ENCODE measurements at places on chromosomes 11 and 22.

- DNase-seq: no peak
These were observed 44.5 kb downstream of the ST3GAL4 start for GRCh38 chr11:126400019-126400418.

GRCh38 chr11:68324695-68325094, 12.3 kb downstream of the LRP5 start:
- DNase-seq: no peak

GRCh38 chr11:111566324-111566723, 25.8 kb downstream of the LAYN start:
- DNase-seq: no peak

GRCh38 chr11:44899959-44900358, 50.7 kb downstream of the TP53I11 start:
- peak; percentile 91 for DNase-seq

DNA sequence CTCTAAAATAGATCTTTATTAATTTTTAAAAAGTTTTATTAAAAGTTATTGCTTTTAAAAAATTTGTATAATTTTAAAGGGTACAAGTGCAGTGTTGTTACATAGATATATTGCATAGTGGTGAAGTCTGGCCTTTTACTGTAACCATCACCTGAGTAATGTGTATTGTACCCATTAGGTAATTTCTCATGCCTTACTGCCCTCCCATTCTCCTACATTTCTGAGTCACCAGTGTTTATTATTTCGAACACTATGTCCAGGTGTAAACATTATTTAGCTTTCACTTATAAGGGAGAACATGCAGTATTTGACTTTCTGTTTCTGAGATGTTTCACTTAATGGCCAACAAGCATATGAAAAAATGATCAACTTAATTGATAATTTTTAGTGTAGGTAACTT, 2.3 kb downstream of the OR51G1 start:
- DNase-seq: no peak

DNA sequence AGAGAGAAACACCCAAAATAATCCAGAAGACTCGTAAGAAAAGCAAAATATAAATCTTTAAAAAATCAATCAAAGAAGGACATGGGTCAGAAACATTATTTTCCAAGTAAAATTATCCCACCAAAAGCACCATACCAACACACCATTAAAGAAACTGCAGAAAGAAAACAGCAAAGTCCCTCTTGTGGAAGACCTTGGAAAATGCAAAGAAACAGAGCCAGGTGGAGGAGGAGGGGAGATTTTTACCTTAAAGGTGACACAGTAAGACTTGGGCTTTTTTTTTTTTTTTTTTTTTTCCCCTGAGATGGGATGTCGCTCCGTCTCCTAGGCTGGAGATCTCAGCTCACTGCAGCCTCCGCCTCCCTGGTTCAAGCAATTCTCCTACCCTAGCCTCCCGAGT, 123.8 kb downstream of the LARGE1 start:
- DNase-seq: no peak

DNA sequence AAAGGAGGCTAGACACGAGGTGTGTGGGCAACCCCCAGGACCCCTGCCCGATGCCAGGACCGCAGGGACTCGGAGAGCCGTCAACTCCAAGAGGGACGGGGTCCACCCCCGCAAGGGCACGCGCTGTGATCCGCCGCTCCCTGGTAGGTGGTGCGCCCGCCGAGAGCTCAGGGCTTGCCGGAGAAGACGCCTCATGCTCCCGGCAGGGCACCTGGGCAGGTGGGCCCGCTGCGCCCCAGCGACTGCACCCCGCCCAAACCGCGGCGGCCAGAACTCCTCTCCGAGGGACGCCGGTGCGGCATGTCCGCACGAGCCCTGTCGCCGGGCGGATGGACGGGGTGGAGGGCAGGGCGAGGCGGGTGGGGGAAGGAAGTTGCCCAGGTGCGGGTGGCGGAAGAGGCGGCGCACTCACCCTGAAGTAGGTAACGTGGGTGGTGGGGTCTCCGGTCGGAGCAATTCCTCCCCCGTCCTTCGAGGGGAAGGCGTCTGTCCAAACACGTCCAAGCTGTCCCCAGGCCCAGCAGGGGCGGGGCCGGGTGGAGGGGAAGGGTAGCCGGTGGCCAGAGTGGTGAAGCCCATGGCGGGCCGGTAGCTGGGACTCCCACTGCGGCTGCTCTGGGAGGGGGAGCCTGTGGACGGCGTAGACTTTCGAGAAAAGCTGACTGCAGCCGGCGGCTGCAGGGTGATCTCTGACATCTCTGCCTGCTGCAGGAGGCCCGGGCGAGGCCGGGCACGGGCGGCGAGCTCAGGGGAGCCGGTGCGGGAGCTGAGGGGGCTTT, 37.2 kb downstream of the IGSF9B start:
- no peak for DNase-seq

DNA sequence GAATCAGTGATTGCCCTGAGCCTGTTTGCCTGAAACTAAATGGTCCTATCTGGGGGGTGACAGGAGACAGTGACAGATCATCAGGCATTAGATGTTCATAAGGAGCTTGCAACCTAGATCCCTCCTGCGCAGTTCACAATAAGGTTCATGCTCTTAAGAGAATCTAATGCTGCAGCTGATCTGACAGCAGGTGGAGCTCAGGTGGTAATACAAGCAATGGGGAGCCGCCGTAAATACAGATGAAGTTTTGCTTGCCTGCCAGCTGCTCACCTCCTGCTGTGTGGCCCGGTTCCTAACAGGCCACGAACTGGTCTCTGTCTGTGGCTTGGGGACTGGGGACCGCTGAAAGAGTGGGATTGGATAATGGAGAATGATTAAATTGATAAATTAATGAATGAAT, 14.0 kb downstream of the NOX4 start:
- DNase-seq: no peak

- no peak for DNase-seq
These were observed 8.9 kb upstream of the SEPTIN5 start for GRCh38 chr22:19705181-19705934.

DNA sequence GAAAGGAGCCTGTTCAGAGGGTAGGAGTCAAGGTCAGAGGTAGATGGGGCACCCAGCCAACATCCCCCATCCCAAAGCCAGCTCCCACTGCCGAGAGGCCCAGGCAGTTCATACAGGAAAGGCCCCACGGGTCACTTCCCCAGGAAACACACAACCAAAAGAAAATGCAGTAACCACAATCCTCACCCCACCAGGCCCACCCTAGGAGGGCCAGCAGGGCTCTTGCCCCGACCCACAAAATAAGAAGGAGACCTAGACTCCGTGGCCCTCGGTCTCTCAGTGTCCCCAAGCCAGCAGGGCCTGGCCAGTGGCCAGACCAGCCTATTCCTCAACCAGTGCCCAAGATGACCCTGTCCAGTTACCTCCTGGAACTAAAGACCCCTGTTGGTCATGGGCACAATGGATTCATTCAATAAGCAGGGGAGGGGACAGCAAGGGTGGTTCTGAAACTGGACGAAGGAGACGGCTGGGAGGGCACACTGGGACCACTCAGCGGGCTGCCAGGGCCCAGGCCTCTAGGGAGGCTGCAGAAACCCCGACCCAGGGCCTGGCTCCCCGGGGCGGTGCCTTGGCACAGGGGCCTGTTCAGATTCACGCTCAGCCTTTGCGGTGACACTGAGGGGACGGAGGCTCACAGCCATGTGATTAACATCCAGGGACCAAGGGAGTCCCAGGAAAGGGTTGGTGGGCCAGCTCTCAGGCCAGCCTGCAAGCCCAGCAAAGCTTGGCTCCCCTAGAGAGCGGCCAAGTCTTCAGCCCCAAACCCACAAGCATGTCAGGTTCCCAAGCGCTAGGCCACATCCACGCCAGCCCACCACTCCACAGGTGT, 5.5 kb downstream of the RAB3IL1 start:
- DNase-seq: no peak

- DNase-seq: no peak
These were observed 14.6 kb downstream of the TRMU start for GRCh38 chr22:46350121-46350520.

GRCh38 chr22:37267661-37268413, 14.5 kb upstream of the CYTH4 start:
- peak; percentile 37 for DNase-seq

DNA sequence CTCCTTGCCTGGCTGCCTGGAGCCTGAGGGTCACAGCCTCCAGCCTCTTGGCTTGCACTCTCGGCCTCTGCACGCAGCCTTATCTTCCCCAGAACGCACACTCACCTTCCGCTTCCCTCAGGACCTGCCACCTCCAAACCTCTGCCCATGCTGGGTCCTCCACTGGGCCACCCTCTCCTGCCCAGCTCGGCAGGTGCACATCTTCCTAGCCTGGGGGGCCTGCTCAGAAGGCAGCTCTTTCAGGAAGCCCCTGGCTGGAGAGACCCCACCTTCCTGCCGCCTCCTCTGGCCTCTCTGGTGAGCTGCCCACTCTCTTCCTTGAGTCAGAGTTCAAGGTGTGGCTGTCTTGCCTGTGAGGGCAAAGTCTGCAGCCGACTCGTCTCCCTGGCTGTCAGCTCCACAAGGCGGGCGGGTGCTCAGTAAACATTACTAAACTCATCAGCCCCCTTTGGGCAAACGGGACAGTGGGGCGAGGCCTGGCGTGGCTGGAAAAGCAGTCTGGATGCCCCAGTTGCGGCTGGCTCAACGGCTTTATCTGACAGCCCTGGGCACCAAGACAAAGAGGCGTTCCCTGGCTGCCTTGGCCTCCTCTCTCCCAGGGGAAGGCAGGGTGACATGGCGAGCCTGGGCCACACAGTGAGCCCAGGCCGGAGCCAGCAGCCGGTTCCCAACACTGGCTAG, 1.7 kb upstream of the LINC01488 start:
- no peak for DNase-seq

- DNase-seq: no peak
These were observed 153.6 kb downstream of the SNX19 start for GRCh38 chr11:130762638-130763037.

- no peak for DNase-seq
These were observed 90.9 kb downstream of the PAX6 start for GRCh38 chr11:31720225-31720624.

GRCh38 chr11:69904974-69905535, 85.8 kb upstream of the FGF3 start:
- DNase-seq: no peak

- DNase-seq: no peak
These were observed 52.2 kb downstream of the NUP98 start for GRCh38 chr11:3745161-3745560.

DNA sequence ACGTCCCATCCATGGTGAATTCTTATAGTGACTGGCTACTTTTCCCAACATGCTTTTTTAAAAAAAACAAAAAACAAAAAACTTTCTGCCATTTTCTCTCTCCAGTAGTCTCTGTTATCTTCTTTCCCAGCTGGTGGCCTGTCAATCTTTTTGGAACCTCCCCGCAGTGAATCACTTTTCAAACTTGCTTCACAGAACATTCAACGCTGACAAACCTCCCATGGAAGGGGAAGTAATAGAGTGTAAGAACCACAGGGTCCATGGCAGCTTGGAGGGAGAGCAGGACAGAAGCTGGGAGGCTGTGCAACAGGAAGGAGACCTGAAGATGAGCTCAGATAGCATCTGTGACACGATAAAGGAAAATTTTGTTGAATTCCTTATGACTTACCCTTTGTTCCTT, 9.8 kb upstream of the CECR2 start:
- no peak for DNase-seq

DNA sequence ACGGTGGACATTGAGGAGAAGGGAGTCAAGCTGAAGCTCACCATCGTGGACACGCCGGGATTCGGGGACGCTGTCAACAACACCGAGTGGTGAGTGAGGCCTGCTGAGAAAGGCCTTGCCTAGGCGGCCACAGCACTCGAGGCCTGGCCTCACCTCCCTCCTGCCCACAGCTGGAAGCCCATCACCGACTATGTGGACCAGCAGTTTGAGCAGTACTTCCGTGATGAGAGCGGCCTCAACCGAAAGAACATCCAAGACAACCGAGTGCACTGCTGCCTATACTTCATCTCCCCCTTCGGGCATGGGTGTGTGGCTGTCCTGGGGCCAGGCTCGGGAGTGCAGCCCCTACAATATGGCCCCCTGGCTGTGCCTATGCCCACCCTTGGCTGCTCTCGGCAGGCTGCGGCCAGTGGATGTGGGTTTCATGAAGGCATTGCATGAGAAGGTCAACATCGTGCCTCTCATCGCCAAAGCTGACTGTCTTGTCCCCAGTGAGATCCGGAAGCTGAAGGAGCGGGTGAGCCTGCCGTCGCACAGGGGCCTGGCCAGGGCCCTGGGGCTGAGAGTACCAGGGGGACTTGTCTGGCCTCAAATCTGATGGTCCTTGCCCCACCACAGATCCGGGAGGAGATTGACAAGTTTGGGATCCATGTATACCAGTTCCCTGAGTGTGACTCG, 3.0 kb upstream of the GP1BB start:
- DNase-seq: no peak

- no peak for DNase-seq
These were observed 172.3 kb downstream of the LDLRAD3 start for GRCh38 chr11:36116161-36116560.

GRCh38 chr22:24087071-24087795, 76.1 kb downstream of the CABIN1 start:
- no peak for DNase-seq

- DNase-seq: no peak
These were observed 851.7 kb downstream of the OPCML start for GRCh38 chr11:132680584-132680983.

DNA sequence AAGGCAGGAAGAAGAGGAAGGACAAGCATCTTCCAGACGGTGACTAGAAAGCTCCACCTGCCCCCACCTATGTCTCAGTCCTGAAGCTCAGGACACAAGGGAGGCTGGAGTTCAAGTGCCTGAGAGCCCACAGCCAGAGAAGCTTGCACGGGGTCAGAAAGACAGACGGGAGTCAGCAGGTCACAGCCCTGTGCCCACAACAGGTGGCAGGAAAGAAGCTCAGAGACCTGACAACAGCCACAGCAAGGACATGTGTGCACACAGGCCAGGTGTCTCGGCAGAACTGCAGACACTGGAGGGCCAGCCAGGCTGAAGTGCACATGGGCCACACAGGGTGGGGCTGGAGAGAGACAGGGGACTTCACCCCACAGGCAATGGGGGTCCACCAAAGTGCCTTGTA, 37.2 kb upstream of the MOB2 start:
- peak; percentile 80 for DNase-seq

DNA sequence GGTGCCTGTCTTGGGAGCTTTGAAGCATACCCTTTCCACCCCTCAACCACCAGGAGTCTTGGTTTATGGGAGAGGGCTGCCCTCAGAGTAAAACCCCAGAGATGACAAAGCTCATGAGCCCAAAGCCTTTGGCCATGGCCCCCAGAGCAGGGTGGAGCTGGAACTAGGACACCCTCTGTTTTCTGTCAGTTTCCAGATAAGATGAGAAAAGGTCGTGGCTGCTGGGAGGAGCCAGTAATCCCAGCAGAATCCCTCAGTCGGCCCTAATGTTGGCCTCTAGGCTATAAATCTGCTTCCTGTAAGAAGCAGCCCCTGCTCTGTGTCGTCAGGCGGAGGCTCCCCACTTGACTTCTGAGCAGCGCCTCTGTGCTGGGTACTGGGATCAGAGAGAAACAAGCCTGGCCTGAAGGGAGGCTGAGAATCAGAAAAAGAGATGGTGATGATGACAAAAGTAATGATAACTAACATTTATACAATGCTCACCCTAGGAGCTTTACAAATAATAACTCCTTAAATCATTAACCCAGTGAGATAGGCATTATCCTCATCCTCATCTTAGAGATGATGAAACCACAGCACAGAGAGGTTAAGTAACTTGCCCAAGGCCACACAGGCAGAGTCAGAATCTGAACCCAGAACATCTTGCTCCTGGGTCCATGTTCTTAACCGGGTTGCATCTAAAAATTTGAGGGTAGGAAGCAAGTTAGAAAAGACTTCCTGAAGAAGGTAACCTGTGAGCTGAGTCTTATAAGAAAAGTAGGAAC, 471.4 kb downstream of the SOX6 start:
- no peak for DNase-seq

GRCh38 chr11:111179184-111179910, 66.2 kb upstream of the POU2AF2 start:
- no peak for DNase-seq
